Sigmoid colon (tissue), 7 donors: ENCODE measurements at places on chromosomes 13 and 19.
A peak's percentile ranks its signal among the peaks of the same experiment; 100 is the strongest.

DNA sequence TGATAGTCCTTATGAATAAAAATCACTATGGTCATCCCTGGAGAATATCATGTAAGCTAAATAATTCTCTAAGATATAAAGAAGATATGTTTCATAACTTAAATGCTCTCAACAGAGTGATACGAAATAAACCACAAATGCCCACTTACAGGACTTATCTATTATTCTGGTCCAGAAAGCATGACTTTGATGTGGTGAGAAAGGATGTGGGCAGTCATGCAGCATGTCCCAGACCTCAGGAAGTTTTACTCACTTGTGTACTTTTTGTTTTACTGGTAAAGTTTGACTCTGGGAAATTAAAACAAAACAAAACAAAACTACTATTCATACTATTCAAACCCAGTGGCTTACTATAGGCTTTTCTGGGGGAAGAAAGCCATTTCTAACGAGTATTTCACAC is 483.2 kb upstream of the SLITRK6 start:
- no peak for DNase-seq

- no peak for DNase-seq
These were observed 8.0 kb downstream of the VSIG10L start for GRCh38 chr19:51333836-51334460.

GRCh38 chr13:46327246-46327645 is 59.8 kb downstream of the RUBCNL start:
- no peak for DNase-seq

DNA sequence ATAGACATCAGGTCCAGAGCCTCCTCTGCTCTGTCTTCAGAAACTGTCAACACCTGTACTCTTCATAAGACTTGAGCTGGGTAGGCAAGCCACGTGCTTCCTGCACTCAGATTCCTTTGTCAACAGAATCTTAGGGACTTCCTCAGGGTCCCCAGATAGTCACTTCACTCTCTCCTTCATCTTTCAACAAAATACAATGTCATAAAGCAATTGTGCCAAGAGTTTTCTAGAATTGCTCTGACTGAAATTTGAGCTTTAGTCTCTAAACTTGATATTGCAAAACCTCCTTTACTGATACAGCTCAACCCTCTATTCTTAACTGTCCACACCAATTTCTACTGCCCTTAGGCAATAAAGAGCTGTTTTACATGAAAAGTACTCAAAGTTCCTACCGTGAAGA is 179.9 kb downstream of the IRS2 start:
- no peak for DNase-seq

- DNase-seq: no peak
These were observed 656.9 kb upstream of the MIR17HG start for GRCh38 chr13:90690458-90691080.

- no peak for DNase-seq
These were observed 241.6 kb upstream of the SGCG start for GRCh38 chr13:22939157-22939556.

- peak; percentile 65 for DNase-seq
These were observed 4.1 kb upstream of the CD79A start for GRCh38 chr19:41872775-41873647.

DNA sequence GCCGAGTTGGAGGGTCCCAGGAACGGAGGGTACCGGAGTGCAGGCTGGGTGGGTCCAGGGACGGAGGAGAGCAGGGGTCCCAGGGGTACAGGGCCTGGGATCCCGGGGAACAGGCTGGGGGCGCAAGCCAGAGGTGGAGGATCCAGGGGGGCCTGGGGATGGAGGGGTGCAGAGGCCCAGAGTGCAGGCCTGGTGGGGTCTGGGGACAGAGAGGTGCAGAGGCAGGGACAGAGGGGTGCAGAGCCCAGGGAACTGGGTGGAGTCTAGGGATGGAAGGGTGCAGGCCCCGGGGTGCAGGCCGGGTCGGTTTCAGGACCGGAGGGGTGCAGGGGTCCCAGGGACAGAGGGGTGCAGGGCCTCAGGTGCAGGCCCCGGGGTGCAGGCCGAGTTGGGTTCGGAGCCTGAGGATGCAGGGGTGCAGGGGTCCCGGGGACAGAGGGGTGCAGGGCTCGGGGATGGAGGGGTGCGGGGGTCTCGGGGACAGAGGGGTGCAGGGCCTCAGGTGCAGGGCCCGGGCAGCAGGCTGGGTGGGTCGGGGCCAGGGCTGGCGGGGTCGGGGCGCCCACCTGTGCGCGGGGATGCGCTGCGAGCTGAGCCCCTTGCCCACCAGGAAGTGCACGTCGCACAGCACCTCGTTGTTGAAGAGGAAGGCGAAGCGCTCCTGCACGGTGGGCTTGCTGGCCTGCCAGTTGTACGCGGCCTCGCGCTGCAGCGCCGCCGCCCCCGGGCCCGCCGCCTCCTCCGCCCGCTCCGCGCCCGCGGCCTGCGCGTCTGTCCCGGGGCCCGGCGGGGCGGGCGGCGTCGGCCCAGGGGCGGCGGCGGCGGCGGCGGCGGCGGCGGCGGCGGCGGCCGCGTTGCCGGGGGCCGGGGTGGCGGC is 545 bp downstream of the BTBD2 start:
- peak; percentile 72 for DNase-seq

- DNase-seq: no peak
These were observed 9.7 kb upstream of the ATP1A3 start for GRCh38 chr19:42003506-42004294.

- DNase-seq: no peak
These were observed 28.7 kb upstream of the LMO7 start for GRCh38 chr13:75607447-75607846.

DNA sequence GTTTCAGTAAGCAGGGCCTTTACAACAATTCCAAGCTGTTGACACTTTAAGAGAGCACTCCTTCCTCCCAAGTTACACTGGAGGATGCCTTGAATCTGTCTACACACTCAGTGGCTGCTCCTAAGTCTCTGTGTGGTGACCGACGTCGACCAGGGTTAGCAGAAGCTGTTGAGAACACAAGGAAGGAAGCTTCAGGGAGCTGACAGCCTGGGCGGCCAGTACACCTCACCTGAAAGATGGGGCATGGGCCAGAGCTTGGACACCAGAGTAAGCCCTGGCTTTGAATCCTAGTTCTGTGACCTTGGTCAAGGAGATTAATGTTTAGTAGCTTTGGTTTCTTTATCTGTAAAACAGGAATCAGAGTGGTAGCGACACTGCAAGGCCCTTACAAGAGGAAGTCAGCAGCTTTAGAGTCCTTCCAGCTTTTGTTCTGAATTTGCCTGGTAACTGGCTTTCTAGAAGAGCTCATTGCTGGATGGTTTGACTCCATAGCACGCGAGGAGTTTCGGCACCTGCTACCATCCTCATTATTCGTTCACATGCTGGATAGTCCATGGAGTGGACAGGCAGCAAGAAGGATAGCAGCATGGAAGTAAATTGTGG is 214.2 kb downstream of the FGF9 start:
- no peak for DNase-seq

DNA sequence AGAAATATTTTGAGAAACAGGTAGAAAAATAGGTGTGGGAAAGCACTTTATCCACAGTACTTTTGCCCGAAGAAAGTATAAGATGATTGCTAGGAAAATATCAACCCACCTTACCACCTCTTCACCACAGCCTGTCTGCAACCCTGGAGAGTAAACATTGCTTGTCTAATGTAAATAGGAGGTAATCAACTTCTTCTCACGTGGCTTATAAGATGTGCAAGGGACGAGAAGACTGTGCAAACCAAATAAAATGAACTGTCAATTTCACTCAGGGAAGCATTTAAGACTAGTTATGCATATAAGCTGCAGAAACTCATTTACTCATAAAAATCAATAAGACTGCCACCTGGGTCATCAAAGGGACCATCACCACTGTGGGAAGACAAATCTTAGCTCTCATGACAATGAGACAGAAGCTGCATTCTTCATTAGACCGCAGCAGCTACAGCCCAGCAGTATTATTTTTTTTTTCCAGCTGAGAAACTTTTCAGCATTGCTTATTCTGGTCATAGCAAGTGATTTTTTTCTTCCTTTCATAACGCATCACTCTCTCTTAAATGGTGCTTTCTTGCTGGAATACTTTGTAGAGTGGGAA is 807.7 kb upstream of the GPC6 start:
- DNase-seq: no peak

DNA sequence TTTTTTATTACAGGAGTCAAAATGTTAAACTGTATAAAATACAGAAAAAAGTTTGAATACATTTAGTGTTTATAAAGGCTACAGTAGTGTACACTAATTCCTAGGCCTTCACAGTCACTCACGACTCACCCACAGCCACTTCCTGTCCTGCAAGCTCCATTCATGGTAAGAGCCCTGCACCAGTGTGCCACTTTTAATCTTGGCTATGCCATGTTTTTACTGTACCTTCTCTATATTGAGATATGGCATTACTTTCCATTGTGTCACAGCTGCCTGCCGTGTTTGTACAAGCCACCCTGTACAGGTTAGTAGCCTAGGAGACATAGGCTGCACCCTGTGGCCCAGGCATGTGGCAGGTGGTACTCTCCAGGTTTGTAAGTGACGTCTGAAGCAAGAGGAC is 32.1 kb downstream of the C1QTNF9 start:
- no peak for DNase-seq

DNA sequence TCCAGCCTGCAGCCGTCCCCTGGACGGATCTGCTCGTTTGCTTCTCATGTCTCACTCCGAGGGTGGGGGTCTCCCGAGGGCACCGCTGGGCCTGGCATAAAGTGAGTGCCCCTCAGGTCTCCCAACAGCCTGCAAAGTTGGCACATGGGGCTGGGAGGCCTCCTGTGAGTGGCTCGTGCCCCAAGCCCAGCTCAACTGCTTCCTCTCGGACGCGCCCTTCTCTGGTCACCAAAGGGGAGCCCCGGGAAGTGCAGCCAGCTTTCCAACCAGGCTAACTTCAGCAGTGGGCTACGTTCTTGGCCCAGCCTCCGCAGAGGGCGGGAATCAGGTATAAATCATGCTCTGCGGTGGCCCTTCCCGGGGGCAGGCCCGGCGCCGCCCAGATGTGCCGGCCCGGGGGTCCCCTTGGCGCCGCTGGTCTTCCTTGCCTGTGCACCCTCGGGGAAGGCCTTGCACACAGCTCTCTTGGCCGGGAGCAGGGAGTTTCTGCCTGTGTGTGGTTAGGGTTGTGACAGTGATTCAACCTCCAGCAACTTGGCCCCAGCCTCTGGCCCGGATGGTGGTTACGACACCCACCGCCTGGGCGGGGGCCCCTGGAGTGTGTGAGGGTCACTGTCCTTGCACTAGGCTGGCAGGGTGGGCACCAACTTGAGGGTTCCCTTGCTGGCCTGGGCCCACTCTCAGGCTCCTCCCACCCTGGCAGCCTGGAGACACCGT is 20.7 kb downstream of the CEBPG start:
- DNase-seq: peak; percentile 86

DNA sequence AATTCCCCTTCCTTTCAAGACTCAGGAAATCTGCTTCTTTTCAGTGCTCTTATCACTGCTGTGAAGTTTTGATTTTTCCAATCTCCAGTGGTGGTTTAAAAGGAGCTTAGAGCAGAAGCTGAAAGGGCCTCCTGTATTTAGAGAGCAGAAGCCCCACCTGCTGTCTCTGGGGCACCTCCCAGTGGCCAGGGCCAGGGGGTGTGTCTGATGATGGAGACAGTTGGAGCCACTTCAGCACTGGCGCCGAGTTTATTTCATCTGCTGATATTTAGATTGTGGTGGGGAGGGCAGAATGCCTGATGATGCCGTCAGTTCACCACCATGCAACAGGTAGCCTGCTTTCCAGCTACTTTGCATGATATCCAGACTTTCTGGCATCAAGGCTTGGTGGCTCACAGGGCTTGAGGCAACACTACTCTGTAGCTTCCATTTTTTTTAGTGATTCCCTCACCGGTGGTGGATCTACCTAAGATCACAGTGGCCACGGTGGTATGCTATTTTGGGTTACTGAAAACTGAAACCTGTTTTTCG is 371.9 kb downstream of the KCNRG start:
- DNase-seq: no peak

- no peak for DNase-seq
These were observed 22.2 kb downstream of the ZNF175 start for GRCh38 chr19:51593138-51593890.

DNA sequence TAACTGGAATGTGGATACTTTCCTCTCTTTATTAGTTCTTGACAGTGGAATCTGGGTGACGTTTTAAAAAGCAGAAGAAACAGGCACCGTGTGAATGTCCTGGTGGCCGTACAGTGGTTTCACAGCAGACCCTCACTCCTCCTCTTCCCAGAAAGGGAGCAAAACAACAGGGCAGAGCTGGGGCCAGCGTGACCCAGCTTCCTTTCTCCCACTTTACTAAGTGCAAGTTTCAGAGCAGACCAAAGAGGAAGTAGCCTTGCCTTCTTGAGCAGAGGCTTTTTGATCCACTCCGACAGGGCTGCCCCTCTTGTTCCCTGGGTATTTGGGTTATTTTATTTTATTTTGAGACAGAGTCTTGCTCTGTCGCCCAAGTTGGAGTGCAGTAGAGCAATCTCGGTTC is 19.6 kb upstream of the C19orf33 start:
- no peak for DNase-seq

GRCh38 chr13:64074971-64075474 is 2659.4 kb upstream of the PCDH20 start:
- no peak for DNase-seq

DNA sequence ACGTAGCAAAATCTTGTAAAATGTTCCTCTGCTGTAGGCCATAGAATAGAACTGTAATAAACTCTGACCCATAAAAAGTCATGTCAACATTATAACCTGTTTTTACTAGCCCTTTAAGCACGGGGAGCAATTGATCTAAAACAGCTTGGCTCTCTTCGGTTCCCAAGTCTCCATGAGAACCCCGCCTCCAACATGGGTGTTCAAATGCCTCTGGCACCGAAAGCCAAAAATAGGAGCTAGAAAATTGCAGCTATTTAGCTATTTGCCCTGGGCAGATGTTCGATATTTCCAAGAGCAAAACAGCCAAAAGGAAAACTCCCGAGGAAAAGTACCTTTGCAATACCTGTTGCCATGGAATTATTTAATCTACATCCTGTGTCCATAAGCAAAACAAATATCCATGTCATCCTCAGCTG is 563.1 kb downstream of the EFNB2 start:
- DNase-seq: no peak

DNA sequence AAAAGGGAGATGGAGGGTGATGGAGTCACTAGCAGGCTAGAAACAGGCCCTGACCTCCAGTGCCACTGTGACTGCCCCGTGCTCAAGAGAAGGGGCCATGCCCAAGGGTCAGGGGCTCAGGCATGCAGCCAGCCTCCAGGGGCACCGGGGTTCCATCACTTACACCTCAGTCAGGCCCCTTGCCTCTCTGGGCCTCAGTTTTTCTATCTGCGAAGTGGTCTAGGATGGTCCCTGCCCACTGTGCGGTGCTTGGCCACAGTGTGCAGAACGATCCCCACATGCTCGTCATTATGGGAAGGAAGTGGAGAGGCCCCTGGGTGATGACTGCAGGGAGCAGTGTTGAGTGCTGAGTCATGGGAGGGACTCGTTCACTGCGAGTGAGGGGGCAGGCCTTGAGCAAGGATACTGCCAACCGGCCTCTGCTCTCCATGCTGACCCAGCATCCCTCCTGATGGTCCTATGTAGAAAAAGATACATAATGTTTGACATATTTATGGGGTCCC is 23.1 kb downstream of the TMED1 start:
- DNase-seq: peak; percentile 83

DNA sequence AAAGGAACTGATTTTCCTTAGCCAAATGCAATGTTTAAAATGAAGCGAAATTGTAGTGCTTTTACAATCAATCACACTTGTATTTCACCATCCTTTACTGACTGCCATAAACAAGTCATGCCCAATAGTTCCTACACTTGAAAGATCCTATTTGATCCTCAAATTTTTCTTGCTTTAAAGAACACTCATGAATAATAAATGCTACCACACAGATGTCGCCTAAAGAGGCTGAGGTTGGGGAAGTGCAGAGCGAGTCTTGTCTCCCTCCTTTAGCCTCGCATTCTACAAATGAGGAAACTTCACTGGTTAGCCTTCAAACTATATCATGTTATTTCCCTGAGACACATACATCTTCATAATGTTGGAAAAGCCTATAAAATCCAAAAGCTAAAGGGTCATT is 18.7 kb upstream of the AMER2 start:
- DNase-seq: no peak
